IPS DF 19.7 (cell line): ENCODE measurements at places on chromosomes 11 and 22.

DNA sequence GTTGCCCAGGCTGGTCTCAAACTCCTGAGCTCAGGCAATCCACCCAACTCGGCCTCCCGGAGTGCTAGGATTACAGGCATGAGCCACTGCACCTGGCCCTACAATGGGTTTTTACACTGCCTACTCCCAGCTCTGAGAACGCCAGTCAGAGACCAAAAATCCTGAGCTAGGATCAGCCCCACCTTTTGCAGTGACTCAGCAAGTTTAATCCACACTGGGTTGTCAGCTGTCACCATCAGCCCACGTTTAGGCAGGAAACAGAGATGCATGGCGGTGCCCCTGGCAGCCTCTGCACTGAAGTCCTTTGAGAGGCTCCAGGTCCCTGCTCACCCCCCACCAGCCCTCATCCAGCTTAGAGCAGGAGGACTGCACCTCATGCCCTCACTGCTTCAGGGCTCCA, 117.6 kb downstream of the ARHGAP8 start:
- no peak for DNase-seq

DNA sequence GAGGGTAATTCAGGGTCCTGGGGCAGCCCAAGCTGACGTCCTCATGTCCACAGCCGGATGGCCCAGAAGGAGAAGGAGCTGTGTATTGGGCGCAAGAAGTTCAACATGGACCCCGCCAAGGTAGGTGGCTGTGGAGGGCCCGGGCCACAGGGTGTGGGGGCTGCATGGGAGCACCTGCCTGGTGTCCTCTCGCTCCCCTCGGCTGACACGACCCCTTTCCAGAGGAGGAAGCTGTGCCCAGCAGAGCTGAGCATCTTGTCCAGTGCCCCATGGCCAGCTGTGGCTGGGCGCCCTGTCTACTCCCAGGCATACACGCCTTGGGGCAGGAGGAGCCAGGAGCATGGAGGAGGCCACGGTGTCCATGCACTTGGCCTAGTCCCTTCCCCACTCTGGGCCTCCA, 13.6 kb downstream of the CYTH4 start:
- DNase-seq: no peak

DNA sequence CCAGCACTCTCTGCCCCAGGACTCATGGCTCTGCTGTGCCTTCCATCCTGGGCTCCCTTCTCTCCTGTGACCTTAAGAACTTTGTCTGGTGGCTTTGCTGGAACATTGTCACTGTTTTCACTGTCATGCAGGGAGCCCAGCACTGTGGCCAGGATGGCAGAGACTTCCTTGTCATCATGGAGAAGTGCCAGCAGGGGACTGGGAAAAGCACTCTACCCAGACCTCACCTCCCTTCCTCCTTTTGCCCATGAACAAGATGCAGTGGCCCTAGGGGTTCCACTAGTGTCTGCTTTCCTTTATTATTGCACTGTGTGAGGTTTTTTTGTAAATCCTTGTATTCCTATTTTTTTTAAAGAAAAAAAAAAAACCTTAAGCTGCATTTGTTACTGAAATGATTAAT, 2.9 kb upstream of the TTC36 start:
- DNase-seq: no peak

DNA sequence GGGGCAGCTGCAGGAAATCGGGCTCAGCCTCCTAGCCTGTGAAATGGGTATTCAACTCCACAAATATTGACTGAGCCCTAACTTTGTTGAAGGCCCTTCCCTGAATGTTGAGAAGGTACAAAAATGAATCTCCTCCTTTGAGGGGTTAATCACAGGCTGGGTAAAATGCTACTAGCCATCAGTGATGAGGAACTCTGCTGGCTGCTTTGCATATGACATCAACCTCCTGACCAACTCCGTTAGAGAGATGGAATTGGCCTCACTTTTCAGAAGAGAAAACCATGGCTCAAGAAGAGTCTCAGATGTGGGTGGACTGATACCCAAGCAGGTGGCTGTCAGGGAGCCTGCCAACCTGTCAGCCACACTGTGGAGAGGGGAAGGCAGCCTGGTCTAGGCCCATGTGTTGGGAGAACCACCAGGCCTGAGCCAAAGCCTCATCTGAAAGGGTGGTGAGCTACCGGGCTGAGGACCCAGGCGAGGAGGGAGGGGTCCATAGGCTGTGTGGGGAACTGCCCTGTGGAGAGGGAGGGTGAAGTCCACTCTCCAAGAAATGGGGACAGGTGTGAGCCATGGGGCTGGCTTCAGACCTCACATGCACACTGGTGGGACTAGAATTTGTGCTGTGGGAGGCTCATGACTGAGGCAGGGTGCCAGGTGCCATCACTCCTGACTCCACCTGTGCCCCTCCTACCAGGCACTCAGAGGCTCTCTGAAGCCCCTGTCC, 11.8 kb downstream of the CDCA5 start:
- no peak for DNase-seq

DNA sequence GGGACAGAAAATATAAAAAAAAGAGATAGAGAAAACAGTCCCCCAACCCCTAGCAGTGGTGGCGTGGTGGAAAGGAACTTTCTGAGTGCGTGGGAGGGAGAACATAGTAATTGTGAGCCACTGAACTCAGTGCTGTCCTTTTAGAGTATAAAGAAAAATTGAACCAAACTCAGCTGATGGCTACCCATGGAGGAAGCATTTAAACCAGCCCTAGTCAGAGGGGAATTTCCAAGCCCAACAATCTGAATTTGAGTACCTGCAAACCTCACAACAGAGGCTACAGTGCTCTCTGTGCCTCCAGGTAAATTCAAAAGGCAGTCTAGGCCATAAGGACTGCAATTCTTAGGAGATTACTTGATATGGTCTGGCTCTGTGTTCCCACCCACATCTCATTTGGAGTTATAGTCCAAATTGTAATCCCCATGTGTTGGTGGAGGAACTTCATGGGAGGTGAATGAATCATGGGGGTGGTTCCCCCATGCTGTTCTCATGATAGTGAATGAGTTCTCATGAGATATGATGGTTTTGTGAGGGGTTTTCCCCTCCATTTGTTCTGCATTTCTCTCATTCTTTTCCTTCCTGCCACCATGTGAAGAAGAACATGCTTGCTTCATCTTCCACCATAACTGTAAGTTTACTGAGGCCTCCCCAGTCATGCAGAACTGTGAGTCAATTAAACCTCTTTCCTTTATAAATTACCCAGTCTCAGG, 687.8 kb downstream of the FAM181B start:
- no peak for DNase-seq

- no peak for DNase-seq
These were observed 187.5 kb downstream of the SHANK2 start for GRCh38 chr11:71064702-71065515.
